Vagina (tissue), 2 donors: ENCODE measurements at places on chromosomes 3 and 15.
A peak's percentile ranks its signal among the peaks of the same experiment; 100 is the strongest.

- H3K27ac ChIP-seq, result no peak overlapping the region
- H3K4me1 ChIP-seq, result no peaks in the 10 kb centered on the region
- no peaks in the 10 kb centered on the region for H3K36me3 ChIP-seq
- H3K27me3 ChIP-seq, result no peaks in the 10 kb centered on the region
Measured at GRCh38 chr3:133792171-133792763, 13.3 kb upstream of the SRPRB start.

DNA sequence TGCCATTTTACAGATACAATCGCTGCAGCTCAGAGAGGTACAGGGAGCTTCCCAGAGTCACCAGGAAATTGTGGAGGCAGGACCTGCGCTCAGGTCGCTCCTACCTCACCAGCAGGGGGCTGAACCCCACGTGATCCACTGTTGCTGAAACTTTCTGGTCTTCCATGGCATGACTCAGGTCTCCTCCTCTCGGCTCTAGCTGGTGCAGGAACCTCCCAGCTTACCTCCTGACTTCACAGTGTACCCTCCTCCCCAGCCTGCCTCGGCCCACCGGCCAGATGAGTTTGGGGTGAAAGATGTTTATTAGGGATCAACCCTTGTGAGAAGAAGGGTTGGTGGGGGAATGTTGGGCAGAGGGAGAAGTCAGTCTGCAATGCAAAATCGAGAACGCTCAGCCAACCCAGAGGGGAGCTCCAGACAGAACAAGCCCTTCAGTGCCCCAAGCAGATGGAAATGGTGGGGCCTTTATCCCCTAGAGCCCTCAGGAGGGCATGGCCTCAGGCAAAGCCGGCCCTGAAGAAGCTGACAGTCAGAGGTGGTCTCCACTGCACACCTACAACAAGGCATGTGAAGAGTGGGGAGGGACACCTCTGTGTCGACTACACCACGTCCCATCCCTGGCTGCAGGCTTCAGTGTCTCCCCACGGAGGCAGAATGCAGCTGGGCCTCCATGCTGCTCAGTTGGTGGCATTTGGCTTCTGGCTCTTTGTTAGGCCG, 118.6 kb upstream of the PRR20G start:
- no peaks in the 10 kb centered on the region for H3K27me3 ChIP-seq
- no peak overlapping the region for H3K27ac ChIP-seq
- H3K4me3 ChIP-seq, result no peak overlapping the region
- no peaks in the 10 kb centered on the region for H3K36me3 ChIP-seq
- no peaks in the 10 kb centered on the region for H3K4me1 ChIP-seq

GRCh38 chr3:146156095-146156494, 4.9 kb downstream of the PLOD2 start:
- no peak for DNase-seq
- no peaks in the 10 kb centered on the region for H3K27me3 ChIP-seq
- H3K27ac ChIP-seq, result peak overlapping the region; percentile 69

DNA sequence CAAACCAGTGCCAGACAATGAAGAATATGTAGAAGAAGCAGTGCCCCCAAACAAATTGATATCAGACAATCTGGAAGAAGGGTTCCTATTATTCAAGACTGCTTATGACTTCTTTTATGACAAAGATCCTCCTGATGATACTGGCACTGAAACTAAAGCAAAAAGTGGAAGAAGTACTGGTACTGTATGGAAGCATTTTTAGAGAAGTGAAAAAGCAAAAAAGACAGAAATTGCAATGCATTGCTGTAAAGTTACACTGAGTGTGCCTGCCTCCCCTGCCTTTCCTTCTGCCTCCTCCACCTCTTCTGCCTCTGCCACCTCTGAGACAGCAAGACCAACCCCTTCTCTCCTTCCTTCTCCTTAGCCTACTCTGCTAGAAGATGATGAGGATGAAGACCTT, 167.6 kb downstream of the PLCL2 start:
- H3K36me3 ChIP-seq, result no peaks in the 10 kb centered on the region
- no peak overlapping the region for H3K4me3 ChIP-seq
- H3K27me3 ChIP-seq, result no peaks in the 10 kb centered on the region
- H3K4me1 ChIP-seq, result no peaks in the 10 kb centered on the region

- H3K4me3 ChIP-seq, result no peak overlapping the region
- no peaks in the 10 kb centered on the region for H3K4me1 ChIP-seq
- no peaks in the 10 kb centered on the region for H3K27me3 ChIP-seq
- H3K27ac ChIP-seq, result no peak overlapping the region
Measured at GRCh38 chr15:62099094-62099601, 32.4 kb downstream of the C2CD4A start.

DNA sequence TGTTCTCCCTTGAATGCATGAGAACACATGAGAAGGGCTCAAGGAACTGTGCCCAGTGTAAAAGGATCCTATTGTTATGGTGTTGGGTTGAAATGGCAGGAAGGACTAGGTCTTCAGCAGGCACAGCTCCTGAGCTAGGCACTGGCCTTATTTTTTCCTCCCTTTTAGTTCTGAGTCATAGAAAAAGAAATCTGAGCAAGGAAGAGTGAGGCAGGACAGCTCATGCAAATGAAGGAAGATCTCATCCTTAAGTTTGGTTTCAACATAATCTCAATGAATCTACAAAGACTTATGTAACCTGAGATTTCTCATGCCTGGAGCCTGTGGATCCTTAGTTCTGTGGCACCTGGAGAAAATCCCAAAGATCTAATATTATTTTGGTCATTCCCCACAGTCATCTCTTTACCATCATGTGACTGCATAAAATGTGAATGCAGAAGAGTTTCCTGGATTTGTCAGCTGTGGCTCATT, 188.6 kb upstream of the TBL1XR1 start:
- peaks cover 20% of the 10 kb centered on the region for H3K4me1 ChIP-seq
- no peak overlapping the region for H3K4me3 ChIP-seq
- H3K27me3 ChIP-seq, result no peaks in the 10 kb centered on the region
- DNase-seq, result no peak

DNA sequence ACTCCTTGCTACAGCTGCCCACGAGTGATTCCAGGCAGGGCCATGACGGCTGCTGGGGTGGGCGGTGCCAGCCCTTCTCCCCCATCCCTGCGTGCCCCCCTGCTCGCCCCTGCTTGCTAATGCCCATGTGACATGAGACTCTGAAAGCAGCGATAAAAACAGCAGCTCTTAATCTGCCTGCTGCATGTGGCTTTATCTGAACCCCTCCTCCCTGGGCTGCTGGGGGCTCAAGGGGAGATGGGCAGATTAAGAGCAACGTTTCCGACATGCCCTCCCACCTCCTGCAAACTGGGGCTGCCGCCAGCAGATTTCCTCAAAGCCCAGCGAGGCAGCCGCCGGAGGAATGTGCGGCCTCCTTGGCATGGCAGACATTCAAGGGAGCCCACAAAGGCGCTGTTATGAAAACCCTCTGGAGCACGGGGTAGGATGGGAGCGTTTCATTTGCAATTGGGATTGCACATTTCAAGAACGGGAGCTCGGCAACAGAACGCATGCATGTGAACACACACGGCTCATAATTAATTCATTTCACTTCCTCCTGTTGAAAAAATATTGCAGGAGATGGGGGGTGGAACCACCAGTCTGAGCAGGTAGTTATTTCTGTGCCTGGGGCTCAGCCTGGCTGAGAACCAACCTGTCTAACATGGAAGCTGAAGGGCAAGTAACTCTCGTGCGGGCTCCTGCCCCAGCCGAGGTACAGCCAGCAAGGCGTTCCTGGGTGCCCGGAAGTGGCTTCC, 504.2 kb upstream of the PROK2 start:
- no peak for DNase-seq
- no peaks in the 10 kb centered on the region for H3K27me3 ChIP-seq
- H3K4me3 ChIP-seq, result peak overlapping the region; percentile 9
- H3K36me3 ChIP-seq, result no peaks in the 10 kb centered on the region
- peaks cover 19% of the 10 kb centered on the region for H3K4me1 ChIP-seq

GRCh38 chr15:79399606-79400005, 32.5 kb upstream of the MINAR1 start:
- H3K27me3 ChIP-seq, result no peaks in the 10 kb centered on the region
- H3K36me3 ChIP-seq, result no peaks in the 10 kb centered on the region
- DNase-seq, result no peak
- H3K4me3 ChIP-seq, result no peak overlapping the region

DNA sequence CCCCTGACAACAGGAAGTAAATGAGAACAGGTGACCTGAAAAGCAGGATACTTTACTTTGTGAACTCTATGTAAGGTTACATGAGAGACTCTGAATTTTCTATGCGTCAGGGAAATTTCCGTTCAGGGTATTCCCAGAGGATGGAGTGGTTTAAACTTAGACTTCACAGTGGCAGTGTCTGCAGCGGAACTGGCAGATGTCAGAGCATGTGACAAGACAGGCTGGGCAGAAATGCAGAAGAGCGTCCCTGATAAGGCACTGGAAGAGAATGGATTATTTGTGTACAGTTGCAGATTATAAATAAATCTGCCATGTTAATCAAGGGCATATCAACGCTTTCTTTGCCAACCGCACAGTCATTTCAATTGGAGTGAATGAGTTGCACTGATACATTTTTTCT, 598.4 kb upstream of the ZNF717 start:
- H3K27ac ChIP-seq, result no peak overlapping the region
- H3K36me3 ChIP-seq, result no peaks in the 10 kb centered on the region
- H3K4me3 ChIP-seq, result no peak overlapping the region
- no peaks in the 10 kb centered on the region for H3K27me3 ChIP-seq
- no peaks in the 10 kb centered on the region for H3K4me1 ChIP-seq
- DNase-seq, result no peak

DNA sequence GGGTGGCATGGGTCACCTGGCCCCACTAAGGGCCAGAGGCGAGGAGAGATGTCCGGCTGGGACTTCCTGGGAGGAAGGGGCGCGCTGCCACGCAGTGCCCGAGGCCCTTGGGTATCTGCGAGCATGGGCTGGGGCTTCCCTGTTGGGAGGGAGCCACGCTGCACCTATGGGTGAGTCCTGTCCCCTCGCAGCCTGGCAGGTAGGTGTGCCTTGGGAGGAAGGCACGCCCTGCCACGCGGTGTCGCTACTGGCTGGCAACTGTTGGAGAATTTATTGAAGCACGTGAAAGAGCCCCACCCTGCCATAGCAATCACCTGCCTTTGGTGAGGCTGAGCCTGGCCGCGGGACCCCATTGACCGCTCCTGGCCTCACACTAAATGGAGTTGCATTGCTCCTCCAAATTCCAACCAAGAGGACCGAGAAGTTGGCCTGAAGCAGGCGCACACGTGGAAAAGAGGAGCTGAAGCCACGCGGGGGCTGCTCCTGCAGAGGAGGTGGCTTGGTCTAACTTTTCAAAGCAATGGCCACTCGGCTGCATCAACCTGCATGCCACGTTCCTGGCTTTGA, 134.2 kb downstream of the TJP1 start:
- H3K4me1 ChIP-seq, result no peaks in the 10 kb centered on the region
- peak; percentile 84 for DNase-seq
- no peaks in the 10 kb centered on the region for H3K36me3 ChIP-seq
- H3K27me3 ChIP-seq, result no peaks in the 10 kb centered on the region
- no peak overlapping the region for H3K27ac ChIP-seq
- no peak overlapping the region for H3K4me3 ChIP-seq

DNA sequence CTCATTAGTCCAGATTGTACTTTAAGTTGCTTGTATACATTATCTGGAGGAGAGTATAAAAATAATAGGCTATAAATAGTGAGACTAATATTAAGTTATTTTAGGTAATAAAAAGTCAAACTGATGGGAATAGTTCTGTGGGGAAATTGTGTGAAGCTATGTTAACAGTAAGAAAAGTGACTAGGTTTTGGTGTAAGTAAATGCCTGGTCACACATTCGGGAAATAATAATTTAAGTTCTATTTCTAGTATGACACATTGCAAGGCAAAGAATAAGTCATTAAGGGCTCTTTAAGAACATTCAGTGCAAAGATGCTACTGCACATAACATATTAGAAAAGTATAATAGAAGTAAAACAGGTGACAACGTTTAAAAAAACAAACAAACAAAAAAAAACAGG, 18.8 kb upstream of the NRROS start:
- no peak overlapping the region for H3K4me3 ChIP-seq
- H3K27ac ChIP-seq, result no peak overlapping the region
- H3K4me1 ChIP-seq, result peaks cover 8% of the 10 kb centered on the region
- H3K36me3 ChIP-seq, result no peaks in the 10 kb centered on the region

- no peaks in the 10 kb centered on the region for H3K27me3 ChIP-seq
- DNase-seq, result no peak
- H3K36me3 ChIP-seq, result peaks cover 69% of the 10 kb centered on the region
- peaks cover 38% of the 10 kb centered on the region for H3K4me1 ChIP-seq
Measured at GRCh38 chr15:85689729-85690128, 105.0 kb downstream of the KLHL25 start.

DNA sequence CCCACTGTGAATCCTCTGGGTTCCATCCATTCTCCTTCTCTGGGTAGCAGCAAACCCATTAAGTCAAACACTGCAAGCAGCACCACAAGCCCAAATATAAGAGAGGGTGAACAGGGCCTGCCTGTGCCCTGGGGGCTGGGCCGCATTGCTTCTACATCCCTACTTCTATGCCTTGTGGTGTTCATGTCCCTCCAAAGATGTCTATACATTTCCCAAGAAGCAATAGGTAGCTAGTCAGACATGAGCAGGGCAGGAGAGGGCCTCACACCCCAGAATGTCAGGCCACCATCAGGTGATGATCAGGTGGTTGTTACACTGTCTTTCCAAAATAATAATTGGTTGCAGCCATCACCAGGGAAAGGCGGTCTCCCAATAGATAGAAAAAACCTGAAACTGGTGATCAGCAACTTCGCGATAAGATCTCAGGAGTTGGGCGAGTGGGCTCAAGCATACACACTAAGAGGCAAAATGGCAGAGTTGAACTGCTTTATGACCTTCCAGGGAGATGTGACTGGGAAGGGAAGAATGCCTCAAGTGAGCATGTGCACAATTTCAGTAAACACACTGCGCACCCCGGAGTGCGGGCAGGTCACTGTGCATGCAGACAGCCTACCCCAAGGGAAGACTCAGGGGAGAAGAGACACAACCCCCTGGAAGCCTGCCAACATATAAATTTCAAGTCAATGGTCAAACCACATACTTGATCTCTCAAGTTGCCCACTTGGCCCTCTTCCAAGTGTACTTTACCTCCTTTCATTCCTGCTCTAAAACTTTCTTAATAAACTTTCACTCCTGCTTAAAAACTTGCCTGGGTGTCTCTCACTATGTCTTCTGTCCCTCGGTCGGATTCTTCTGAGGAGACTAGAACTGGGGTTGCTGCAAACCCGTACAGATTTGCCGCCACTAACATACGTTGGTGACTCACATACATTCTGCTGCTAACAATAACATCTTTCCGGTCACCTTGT, 39.9 kb downstream of the KLF15 start:
- no peak overlapping the region for H3K27ac ChIP-seq
- DNase-seq, result peak; percentile 69
- no peaks in the 10 kb centered on the region for H3K36me3 ChIP-seq
- H3K4me1 ChIP-seq, result no peaks in the 10 kb centered on the region
- H3K4me3 ChIP-seq, result no peak overlapping the region
